HepG2 (cell line): ENCODE measurements at places on chromosomes 16 and 17.

- no peak for DNase-seq
Observed at GRCh38 chr16:78538919-78539318, 439.5 kb downstream of the WWOX start.

- no peak for DNase-seq
Observed at GRCh38 chr16:11484691-11485258, 101.9 kb downstream of the LITAF start.

DNA sequence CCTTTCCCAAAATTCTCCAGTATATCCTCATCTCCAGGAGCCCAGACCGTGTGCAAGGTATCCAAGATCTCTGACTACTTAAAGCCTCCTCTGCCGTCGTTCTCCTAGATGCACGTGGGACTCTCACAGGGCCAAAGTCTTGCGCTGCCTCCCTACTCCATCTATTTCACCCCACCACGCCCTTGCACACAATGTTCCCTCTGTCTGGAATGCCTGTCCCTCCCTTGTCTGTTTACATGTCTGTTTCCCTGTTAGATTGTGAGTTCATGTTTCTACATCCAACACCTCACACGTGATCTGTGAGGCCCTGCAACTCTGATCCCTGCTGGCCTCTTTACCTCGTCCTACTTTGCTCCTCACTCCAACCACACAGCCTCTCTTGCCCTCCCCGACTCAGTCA, 4.9 kb upstream of the FZD2 start:
- DNase-seq, result peak; percentile 69

DNA sequence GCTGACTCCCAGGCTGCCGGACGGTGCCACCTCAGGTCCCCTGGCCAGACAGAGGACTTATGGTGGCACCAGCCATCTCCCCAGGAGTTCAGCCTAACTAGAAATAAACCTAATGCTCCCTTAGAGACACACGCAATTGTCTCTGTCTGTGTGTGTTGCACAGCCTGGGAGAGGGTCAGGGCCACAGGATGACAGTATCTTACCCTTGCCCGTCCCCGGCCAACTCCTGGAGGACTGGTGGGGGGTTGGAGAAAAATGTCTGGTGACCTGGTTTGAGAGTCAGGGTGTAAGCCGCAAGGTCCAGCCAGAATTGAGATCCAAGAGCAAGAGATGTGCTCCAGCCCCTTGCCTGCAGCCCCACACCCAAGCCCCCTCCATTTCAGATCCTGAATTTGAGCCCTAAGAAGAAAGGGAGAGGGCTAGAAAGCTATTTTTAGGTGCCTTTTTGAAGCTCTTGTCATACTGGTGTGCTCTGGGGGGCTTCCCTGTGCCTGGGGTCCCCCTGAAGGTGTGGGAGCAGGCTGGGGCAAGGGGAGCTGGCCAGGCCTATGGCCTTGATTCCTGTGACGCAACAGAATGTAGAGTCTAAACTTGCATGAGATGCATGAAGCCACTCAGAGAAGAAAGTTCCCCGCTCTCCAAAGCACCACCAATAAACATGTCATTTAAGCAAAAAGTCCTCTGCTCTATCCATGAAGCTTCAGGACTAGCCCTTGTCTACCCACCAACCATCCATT, 12.9 kb downstream of the ZNF319 start:
- DNase-seq, result no peak

- no peak for DNase-seq
Observed at GRCh38 chr16:12398029-12398682, 405.5 kb downstream of the CPPED1 start.

DNA sequence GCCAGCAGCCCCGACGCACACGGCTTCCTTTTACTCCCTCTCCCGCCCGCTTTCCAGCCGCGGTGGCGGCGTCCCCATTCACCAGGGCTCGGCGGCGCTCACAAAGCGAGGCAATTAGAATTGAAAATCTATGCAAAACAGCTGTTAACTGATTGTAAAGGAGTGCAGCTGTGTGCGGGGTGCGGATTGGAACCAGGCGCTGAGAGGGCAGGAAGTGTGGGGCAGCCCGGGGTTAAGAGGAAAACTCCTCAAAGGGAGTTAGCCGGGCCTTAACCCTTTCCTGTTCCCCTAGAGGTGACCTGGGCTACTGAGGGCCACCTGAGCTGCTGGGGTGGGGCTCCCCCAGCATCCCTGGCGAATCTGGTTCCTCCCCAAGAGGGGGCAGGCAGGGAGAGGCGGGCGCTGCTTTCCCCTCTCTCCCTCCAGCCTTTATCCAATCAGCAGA, 5.8 kb upstream of the GSE1 start:
- no peak for DNase-seq
